Kidney epithelial cell (primary cell): ENCODE measurements at places on chromosomes 16 and 17.

DNA sequence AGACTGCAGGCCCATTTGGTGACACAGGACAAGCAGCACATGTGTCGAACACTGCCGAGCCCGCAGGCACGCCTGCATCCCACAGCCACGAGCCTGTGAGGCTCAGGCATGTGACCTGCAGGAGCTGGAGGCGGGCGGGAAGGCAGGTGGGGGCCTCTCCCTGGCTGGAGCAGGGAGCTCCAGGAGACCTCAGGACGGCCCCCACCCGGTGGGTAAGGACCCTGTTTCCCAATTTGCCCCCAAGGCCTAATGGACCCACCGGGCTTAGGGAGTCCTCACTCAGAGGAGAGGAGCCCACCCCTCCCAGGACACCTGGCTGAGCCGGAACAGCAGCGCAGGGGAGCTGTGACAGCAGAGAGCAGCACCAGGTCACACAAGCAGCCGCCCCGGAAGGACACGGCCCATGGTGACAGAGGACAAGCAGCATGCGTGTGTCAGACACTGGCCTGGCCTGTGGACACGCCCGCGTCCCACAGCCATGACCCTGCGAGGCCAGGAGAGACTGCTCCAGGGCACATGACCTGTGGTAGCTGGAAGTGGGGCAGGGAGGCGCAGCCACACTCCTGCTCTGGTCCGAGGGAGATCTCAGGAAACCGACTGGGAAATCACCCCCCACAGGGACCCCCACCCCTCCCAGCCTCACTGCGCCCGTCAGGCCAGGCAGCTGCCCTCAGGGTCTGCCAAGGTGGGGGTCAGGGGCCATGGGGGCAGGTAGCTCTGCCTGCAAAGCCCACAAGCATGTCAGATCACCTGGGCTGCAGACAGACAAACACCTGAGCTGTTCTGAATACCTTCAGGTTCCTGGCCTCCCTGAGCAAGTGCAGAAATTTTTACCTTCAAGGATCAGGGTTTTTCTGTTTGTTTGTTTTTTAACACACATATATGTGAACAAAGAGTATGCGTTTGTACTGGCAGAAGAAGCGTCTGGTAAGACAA lies 2.4 kb downstream of the SPSB3 start:
- no peak for DNase-seq

- no peak for DNase-seq
These were observed 168.6 kb downstream of the PMP22 start for GRCh38 chr17:15096511-15096910.

DNA sequence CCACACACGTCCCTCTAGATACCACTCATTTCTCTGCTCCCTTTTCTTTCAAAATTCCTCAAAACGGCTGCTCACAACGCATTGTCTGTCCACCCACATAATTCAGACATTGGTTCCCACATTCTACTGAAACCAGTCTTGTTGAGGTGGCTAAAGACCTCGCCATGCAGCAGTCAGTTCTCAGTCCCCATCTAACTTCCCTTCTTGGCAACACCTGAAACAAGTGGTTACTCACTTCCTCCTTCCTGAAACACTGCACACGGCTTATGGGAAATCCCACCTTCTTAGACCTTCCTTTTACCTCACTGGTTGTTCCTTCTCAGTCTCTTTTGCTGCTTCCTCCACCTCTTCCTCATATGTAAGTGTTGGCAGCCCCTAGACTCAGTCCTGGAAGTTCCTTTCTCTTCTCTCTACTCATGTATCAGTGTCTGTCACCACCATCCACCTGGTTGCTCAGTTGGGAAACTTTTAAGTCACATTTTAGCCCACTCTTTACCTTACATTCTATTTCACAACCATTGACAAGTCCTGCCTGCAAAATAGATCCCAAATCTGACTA lies 277.1 kb downstream of the CEP112 start:
- DNase-seq: no peak

DNA sequence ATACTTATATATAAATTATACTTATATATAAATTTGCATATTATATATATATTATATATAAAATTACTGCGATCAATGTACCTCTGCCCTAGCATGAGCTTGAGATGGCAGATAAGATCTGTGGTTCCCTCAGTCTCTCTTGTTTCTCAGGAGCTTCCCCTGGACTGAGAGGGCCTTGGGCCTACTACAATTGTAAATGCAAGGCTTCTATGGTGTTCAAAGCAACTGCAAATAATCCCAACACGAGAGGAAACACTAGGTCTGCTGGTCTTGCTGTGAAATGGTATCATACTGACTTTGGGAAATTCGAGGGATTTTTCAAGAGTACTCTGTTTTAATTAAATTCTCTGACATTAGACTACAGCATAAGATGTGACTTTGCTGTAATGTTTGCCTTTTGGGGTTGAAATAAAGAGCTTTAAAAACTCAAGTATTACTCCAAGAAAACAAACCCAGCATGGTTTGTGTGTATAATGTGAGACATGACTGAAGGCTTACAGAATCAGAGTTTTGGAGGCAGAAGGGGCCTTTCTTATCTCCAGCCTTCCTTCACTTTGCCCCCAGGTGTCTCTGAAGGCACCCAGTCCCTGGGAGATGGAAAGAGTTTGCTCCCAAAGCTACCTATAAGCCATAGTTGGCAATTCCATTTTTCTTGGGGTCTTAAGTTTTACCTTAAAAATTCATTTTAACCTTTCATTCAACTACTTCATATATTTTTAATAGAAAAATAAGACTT lies 24.2 kb downstream of the ACSM1 start:
- no peak for DNase-seq

DNA sequence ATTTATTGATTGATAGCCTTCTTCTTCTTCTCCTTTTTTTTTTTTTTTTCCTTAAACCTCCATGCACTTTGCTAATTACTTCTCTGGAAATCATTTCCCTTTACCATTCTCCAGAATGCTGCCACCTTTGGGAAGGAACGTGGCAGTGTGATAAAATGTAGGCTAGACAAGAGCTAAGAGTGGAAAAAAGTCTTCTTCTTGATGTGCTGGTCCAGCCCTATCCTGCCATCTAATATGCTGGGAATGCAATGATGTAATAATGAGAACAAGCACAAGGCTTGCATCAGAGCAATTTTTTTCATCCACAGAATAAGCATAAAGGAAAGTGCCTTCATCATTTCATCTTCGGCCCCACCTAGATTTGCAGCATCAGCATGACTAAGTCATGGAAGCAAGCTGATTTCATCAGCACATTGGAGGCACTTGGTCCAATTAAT lies 128.7 kb upstream of the ZFHX3 start:
- DNase-seq: peak; percentile 57

GRCh38 chr16:79298894-79299799 lies 301.4 kb downstream of the MAF start:
- DNase-seq: no peak

- DNase-seq: no peak
These were observed 21.1 kb downstream of the GJD3 start for GRCh38 chr17:40343219-40344119.
